ENCODE measurements at places on chromosomes 1 and 21.

DNA sequence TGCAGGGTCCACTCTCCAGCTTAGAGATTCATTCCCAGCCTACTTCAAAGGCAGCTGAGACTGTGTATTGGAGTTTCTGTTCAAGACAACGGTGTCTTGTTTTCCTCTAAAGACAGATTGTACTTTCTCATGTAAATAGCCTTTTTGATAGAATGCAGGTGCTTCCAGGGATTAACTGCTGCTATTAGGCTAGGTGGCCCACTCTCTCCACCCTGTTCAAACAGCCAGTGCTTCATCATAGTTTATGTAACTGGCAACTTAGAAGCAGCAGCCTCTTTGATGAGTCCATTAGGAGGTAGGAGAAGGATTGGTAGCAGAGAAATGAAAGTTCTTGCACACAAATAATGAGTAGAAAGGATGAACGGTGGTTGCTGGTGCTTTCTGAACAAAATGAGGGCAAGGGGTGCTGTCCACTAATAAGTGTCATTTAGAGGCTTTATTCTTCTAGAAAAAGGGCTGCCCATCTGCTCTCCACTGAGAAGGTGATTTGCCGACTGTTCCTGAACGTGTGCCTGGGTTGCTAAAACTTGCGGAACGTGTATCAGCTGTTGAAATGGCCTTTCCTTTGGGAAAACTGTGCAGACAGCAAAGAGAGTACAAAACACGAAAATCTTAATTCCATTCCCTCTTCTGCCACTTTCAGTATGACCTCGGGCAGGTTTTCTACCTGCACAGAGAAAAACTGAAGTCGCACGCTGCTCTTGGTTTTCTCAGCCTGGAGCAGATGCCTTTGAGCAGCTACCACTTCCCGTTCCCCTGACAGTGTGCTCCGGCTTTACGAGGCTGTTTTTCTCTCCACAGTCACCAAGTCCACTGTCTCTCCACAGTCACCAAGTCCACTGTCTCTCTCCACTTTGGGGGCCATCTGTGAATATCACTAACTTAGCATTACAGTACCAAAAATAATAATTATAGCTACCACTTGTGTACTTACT lies 228.9 kb downstream of the KIF26B start:
- no peak for DNase-seq

DNA sequence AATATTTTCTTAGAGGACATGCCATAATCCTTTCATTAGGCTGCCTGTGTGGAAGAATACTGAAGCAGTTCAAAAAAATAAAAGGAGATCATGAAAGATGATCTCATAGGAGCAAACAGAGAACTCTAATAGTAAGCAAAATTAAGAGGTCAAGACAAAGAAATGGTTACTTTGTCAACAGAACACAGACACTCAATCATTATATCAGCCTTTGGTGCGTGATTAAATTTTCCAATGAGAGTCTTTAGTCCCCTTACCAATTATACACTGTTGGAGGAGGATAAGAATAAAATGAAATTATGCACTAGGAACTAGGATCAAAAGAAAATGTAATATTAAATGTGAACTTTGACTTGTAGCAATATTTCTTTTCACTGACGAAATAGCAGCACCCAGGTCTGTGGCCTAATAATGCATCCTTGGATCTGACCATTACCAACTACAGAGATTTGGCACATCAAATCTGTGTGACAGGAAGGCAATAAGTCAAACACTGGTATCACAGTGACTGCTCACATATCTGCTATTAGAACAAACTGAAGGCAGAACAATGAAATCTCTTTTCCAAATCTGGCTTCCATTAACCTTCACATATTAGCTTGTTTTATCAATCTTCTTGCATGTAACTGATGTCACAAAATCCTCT lies 1812.9 kb downstream of the PLA2G4A start:
- no peak for DNase-seq

- peak; percentile 2 for DNase-seq
Measured at GRCh38 chr1:112841825-112842224, 114.2 kb downstream of the SLC16A1 start.

DNA sequence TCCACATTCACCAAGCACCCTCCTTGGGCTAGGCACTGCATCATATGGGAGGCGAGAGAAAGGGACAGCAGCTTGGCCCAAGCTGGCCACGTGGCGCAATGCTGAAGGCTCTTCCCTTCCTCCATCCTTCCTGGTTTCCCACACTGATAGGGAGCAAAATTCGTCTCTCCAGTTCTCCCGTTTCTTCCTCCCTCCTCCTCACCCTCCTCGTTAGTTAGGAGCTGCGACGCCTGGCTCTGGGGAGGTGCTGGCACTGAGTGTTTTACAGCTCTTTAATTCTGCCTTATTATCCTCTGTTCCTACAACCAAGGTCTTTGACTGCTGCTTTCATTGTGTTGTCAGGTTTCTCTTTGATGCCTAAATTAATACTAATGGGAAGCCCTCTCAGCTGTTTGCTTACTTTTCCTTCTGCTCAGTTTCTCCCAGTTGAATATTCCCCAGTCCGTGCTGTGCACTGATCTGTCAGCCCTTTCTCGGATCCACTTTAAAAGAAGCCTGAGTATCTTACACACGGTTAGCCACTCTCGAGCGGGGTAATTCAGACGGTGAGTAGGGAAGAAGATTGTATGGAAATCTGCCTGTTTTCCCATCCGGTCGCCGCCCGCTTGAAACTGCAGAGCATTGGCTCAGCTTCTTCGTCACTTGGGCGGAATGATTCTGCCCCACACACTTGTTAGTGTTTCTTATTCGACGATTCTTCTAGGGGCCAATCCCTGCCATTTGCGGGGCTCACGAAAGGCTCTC lies 56.2 kb upstream of the SMYD2 start:
- DNase-seq: no peak

- DNase-seq: no peak
Measured at GRCh38 chr1:112026501-112026900, 37.0 kb upstream of the KCND3 start.

GRCh38 chr21:24112020-24112419 lies 1495.3 kb downstream of the MRPL39 start:
- no peak for DNase-seq

DNA sequence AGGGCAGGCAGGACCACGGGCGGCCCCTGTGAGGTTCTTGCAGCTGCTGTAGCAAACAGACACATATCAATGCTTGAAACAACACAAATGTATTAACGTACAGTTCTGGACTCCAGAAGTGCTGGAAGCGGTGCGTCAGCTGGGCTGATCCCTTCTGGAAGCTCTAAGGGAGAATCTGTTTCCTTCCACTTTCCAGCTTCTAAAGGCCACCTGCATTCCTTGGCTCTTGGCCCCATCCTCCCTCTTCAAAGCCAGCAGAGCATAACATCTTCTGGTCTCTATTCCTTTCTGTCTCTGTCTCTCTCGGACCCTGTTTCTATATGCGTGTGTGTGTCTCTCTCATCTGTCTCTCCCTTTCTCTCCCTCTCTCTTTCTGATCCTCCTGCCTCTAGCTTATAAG lies 102.3 kb downstream of the SPSB1 start:
- no peak for DNase-seq

GRCh38 chr1:22414244-22414751 lies 37.4 kb upstream of the ZBTB40 start:
- no peak for DNase-seq

Data from CD4-positive, alpha-beta T cell (primary cell).